ENCODE measurements at places on chromosomes 11 and 22.

DNA sequence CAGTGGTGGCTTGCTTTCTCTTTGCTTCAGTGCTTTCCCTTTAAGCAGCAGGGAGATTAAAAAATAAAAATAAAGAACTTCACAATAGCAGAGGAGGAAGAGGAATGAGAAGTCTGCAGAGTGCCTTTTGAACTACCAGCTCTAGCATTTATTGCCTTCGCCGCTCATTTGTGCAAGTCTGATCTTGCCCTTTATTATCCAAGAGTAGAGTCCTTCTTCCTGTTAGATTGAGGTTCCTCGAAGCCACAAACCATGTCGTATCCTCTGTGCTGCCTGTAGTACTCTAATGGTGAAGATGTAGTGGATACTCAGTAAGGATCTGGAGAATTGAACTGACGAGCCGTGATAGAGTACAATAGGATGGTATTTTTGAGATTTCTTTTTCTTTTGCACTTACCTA, 101.2 kb upstream of the RAG2 start:
- no peak for DNase-seq

- no peak for DNase-seq
These were observed 26.6 kb upstream of the LMO1 start for GRCh38 chr11:8290081-8290810.

GRCh38 chr11:88337987-88338668, 592 bp upstream of the CTSC start:
- DNase-seq, result peak; percentile 78

- DNase-seq, result no peak
These were observed 62.2 kb downstream of the MYEOV start for GRCh38 chr11:69355959-69356702.

GRCh38 chr22:37472418-37473006, 13.7 kb downstream of the MFNG start:
- no peak for DNase-seq

Measured in fibroblast of gingiva (primary cell).